Cardiac septum (tissue), 1 donor: ENCODE measurements at places on chromosomes 2 and 18. TPM values are rescaled to one million over a fixed set of nuclear protein-coding genes. Genes with fewer than 3 reads are reported as not detected.

PJVK gene
- 1.6 TPM for total RNA-seq

PROC gene
- total RNA-seq, result not detected

SLC5A6 gene
- total RNA-seq, result 11.4 TPM

RAPGEF4 gene
- total RNA-seq, result 12.6 TPM

LOXHD1 gene
- 0.48 TPM for total RNA-seq

PRKAG3 gene
- 0.13 TPM for total RNA-seq

HPCAL1 gene
- total RNA-seq, result 21.6 TPM
